Activated T-helper 17 cell treated with anti-CD3 and anti-CD28 coated beads, Interleukin-2, amount 50 U/mL, for 72 hours (primary cell): ENCODE measurements at places on chromosomes 3 and 15. TPM values are rescaled to one million over a fixed set of nuclear protein-coding genes. Genes with fewer than 3 reads are reported as not detected.

MEGF11 gene
- not detected for total RNA-seq

KCNH8 gene
- not detected for total RNA-seq

PIERCE2 gene
- not detected for total RNA-seq

TPRA1 gene
- 32.5 TPM for total RNA-seq

GUCA1C gene
- total RNA-seq: not detected

CCDC191 gene
- total RNA-seq: 2.3 TPM

TIGIT gene
- total RNA-seq: 21.5 TPM

DNA sequence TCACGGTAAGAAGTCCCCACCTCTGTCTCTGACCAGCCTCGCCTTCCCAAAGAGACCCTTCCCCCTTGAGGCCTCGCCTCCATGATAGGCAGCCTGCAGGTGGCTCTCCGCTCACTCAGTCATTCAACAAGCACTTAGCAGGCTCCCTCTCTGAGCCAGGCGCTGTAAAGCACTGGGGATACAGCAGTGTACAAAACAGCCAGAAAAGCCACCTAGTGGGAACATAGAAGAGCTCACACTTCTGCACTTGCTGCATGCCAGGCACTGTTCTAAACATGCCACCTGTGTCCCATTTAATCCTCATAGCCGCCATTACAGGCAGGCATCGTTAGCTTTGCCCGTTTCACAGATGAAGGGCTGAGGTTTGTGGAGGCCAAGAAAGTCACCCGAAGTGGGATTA lies 56.0 kb downstream of the SEMA3G start:
- ATAC-seq: no peak

DNA sequence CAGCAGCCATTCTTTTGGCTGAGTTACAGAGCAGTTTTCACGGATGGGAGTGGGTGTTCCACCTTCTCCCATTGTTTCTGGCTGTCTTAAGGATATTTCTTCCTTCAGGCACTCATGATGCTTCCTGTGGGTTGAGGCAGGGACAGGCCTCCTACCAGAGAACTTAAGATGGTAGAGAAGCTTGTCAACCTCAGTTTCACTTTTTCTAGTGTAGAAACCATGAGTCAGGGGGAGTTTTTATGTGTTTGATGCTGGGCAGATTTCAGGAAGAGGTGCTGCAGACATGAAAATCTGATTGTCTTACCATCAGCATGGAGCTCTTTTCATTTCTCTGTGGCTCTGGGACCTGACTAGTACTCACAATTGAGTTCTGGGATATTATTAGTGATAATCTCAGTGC lies 48.7 kb upstream of the VEPH1 start:
- ATAC-seq: peak; percentile 63

- ATAC-seq: no peak
Observed at GRCh38 chr15:79329171-79329611, 18.3 kb downstream of the TMED3 start.

GRCh38 chr3:49813497-49814174 lies at the start of gene UBA7:
UBA7 (minus strand) TSS chr3:49813953; CDS start chr3:49813787, 166 bp downstream.
- peak; percentile 90 for ATAC-seq

DNA sequence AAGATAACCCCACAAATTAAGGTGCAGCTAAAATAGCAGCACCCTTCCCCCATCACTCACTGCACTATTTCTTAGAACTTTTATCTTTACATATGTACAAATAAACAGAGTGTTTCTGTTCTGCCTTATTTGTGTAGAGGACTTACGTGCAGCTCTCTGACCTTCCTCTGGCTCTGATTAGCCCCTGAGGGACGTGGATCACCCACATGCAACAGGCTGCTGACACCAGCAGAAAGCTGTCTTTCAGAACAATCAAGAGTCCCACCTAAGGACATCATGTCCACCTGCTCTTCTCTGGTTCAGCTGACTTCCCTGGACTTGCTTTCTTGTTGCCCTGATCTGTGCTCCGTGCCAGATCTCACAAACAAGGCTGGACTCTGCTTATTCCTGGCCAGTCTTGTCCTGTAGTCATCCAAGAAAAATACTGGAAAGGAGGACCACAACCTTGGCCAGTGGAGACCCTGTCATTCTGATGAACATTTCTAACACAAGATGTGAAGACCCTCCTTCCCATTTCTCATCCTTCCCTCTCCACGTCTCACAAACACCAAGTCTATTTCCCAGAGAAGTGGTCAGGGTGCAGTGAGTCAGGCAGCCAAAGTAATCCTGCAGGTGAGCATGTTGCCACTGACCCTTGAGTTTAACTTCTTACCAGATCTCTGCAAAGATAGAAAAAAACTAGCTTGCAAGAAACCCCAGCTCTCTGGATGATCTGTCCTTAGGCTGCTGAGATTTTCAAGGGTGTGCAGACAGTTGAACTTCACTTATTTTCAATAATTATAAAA lies 243.6 kb upstream of the ICE2 start:
- no peak for ATAC-seq

- peak; percentile 72 for ATAC-seq
Observed at GRCh38 chr3:30749230-30749629, 142.8 kb downstream of the TGFBR2 start.

DNA sequence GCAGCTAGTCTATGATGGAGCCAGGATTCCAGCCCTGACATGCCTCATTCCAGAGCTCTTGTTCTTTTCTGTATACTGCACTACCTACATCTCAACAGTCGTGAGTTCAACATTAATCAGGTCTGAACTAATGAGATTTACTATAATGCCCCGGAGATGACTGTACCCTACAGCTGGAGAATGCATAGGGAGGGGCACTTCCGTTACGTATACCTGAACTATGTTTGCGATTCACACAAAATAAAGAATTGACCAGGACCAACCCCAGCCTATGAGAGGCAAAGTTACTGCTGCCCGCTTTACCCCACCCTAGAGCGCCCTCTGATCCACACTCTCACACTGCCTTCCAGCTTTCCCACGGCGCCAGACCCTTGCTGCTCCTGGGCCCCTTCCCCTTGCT lies 97.0 kb downstream of the IGF2BP2 start:
- no peak for ATAC-seq

GRCh38 chr3:157999246-157999645 lies 107.0 kb downstream of the SHOX2 start:
- ATAC-seq: no peak

GRCh38 chr15:100429116-100429728 lies 87.4 kb upstream of the ADAMTS17 start:
- no peak for ATAC-seq

DNA sequence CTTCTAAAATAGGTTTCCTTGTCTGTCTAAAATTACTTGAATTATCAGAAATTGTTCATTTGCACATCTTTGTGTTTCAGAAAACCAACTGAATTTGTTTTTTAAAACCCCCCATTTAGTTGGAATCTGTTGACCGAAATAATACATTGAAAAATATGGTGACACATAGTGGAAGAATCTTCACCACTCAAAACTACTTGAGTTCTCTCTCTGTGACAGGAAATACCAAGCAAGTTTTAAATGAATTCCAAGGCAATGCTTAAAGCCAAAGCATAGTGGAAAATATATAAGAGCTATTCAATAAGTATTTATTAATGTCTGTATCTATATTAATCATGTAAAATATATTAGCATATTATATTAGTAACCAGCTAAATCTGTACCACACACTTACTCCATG lies 224.9 kb upstream of the COL8A1 start:
- ATAC-seq: no peak

- ATAC-seq: no peak
Observed at GRCh38 chr3:106392915-106393314, 524.1 kb upstream of the CBLB start.

GRCh38 chr3:188468196-188468595 lies 314.2 kb downstream of the LPP start:
- ATAC-seq: no peak

DNA sequence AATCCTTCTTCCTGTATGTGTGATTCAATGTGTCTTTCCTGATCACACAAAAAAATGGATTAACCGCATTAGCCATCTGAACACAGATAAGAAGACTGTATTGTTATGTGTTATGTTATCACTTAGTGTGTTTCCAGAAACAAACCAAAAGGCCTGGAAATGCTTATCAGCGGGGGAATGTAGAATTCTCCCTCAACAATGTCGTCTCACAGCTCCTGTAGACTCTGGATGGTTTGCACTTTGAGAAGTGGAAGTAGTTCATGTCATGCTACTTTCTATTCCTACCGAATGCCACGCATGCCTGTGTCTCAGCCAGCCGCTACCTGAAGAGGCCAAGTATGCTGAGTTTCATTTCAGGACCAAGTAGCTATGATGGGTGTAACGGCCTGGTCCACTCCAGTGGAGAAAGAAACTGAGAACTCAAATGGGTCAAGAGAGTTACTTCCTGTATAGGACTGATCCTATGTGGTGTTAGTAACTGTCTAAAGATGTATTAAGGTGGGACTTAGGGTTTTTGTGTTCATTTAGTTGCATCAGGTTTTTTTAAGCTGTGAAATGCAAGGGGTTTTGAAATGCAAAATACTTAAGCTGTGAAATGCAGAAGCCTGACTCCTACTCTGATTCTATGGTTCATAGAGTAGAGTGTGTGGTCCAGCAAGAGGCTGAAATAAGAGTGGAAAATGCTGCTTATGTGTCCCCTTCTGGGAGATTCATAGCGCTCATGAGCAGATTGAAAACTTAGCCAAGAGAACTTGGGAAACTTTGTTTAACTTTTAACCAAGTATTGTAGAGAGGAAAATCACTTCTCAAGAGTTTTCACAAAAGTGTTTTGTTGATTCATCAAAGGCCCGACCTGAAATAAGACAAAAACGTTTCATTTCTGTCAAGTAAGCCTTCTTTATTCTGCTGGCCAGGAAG lies 118.5 kb upstream of the LMOD3 start:
- ATAC-seq: no peak

- no peak for ATAC-seq
Observed at GRCh38 chr3:64028754-64029153, 5.5 kb upstream of the PSMD6 start.

DNA sequence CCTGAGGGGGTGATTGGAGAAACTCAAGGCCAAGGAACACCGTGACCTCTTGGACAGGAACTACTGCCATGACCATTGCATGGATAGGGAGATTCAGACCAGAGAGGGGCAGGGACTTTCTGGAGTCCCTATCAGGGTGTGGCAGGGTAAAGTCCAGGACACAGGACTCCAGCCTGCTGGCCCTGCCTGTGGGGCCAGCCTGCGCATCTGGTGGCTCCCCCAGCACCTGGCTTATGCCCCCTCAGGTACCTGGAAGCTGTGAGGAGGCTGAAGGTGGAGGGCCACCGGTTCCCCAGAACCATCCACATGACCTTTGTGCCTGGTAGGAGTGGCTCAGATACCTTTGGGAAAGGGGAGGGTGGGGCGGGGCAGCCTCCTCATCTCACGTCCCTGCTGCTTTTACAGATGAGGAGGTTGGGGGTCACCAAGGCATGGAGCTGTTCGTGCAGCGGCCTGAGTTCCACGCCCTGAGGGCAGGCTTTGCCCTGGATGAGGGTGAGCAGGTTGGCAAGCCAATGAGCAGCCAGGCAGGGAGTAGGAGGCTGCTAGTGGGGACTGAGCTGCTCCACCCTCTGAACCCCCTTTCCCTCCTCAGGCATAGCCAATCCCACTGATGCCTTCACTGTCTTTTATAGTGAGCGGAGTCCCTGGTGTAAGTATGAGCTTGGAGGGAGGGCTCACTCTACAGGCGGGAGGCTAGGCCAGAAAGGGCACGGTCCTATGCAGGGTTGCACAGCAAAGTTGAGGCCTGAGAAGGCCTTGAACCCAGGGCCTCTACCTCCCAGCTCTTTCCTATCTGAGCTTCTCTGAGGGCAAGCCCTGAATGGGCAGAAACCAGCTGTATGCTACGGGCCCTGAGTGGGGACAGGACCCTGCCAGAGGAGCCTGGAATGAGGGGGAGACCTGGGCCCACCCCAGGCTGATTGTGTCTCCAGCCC lies 2.9 kb downstream of the ACY1 start:
- ATAC-seq: no peak

DNA sequence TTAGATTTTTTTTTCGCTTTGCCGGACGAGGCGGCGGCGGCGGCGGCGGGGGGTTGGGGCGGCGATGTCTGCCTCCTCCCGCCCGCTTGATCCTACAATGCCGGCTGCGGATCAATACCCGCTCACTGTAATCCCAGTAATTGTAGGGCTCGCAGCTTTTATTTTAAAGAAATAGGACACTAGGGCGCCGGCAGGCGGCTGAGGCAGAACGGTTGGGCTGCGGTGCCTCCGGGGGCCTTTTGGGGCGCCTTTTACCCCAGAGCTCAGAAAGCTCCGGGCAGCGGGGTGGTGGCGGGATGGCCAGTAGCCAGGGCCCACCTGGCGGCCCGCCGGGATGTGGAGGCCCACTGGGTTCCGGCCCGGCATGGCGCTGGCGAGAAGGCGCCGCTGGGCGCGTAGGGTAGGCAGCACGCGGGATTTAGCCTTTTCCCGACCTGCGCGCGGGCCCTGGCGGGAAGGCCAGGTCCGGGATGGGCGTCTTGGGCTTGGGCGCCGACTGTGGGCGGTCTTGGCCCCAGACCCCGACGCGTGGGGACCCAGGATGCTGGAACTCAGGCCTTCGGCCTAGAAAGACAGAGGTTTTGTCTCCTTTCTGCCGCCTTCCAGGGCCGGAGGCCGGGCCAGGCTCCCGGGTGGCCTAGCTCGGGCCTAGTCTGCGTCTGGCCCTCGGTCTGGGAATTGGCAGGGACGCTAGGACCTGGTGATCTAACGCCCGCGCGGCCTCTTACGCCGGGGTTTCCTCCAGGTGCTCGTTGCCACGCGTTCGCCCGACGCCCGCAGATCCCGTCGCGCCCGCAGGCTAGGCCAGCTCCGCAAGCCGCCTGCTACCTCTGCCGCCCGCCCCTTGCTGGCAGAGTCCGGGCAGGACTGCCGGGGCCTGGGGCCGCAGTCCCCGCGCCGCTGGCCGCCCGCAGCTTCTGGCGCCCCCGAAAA lies 15.5 kb upstream of the ONECUT1 start:
- no peak for ATAC-seq

DNA sequence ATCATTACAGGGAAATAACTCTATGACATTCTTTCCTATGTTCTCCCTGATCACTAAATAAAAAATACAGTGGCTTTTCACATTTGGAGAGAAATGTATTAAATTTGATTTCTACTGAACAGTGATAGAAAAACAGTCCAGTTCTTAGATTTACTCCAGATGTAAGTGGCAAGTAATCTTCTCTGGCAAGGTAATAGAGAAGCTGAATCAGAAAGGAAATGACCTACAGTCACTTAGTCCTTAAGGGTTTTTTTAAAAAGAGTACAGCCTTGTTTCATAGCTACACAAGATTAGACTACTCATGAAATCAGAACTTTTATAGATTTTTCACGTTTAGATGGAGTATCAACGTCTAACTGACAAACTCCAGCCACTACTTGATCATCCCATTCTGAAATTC lies 236.9 kb downstream of the CADPS start:
- ATAC-seq: no peak

DNA sequence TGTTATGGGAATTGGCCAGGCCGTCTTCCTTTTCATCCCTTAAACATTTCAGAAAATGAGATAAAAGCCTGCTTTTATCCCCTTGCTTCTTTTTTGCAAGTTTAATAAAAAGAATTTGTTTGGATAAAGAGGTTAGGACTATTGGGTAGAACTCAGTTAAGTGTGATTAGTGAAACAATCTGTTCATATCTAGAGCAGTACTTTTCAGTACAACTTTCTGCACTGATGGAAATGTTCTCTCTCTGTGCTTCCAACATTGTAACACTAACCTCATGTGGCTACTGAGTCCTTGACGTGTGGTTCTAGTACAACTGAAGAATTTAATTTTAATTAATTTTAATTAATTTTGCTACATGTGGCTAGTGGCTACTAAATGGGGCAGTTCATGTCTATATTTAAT lies 246.9 kb downstream of the UBE2E2 start:
- ATAC-seq: no peak
